ENCODE measurements at places on chromosomes 5 and 9.
A peak's percentile ranks its signal among the peaks of the same experiment; 100 is the strongest.

- no peak for DNase-seq
These were observed 217.5 kb downstream of the DENND1A start for GRCh38 chr9:123712399-123712798.

- DNase-seq, result no peak
These were observed 38.9 kb downstream of the NTRK2 start for GRCh38 chr9:84708400-84708799.

GRCh38 chr5:67094476-67095300, 101.9 kb downstream of the CD180 start:
- no peak for DNase-seq

GRCh38 chr9:85244856-85245255, 496.9 kb downstream of the AGTPBP1 start:
- no peak for DNase-seq

GRCh38 chr5:68344447-68345111, 129.0 kb downstream of the PIK3R1 start:
- no peak for DNase-seq

DNA sequence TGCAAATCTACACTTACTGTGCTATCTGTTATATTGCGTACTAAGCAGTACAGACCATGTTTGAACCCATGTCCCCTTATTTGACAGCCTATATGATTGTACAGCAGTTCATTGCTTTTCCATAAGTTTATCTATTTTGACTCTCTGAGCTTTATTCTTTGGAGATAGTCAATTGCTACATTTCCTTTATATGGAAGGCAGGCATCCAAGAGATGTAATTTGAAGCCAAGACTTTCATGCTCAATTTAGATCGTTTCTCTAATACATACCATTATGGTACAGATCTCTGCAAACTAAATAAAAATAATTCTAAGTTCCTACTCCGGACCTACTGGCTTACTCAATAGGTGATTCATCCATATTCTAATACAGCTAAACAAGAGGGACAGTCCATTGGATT, 424.8 kb downstream of the TMEM38B start:
- no peak for DNase-seq

- DNase-seq, result no peak
These were observed 163.4 kb upstream of the PUM3 start for GRCh38 chr9:3007326-3007725.

DNA sequence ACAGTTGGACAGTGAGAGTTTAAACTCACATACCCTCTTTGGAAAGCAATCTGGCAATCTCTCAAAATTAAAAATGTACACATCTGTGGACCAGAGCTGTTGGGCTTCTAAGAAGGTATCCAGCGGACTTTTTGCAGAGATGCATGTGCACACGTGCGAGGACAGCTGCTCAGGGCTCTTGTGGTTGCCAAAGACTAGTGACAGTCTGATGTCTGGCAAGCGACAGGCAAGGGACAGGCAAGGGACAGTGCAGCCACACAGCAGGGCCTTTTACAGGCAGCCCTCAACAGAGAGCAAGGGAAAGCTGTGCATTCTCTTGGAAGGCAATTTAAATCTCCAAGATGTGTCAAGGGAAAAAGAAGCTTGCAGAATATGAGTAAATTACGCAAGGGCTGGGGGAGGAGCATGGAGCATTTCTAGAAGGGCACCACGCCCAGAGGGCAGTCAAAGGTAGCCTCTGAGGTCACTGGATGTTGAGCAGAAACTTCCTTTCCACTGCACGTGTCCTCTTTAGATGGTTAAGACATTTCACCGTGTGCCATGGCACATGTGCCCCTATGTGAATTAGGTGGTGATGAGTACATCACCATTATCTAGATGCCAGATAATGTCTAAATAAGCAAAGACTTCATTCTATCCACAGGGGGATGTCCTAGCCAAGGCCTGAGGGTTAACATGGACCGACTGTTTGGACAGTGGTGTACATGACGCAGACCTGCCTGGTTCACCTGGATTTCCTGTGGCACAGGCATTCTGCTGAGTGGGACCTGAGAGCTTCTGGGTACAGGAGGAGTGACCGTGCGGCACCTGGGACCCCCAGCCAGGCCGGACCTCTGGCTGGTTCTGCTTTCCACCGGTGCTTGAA, 9.1 kb downstream of the GFPT2 start:
- peak; percentile 46 for DNase-seq

- DNase-seq, result no peak
These were observed 193.2 kb downstream of the MAPKAP1 start for GRCh38 chr9:125513668-125514413.

DNA sequence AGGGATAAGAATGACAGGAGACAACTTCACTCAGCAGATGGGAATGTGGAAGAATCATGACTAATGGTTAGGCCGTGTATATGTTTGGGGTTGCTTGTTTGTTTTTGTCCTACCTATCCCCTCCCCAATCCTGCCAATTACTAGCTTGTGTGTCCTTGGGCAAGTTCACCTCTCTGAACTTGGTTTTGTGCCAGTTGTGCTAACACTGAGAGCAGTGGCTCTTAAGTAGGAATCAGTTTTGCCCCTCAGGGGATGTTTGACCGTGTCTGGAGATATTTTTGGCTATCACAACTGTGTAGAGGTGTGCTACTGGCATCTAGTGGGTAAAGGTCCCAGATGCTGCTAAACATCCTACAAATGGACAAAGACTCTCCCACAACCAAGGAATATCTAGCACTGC, 287.0 kb downstream of the DMRT2 start:
- DNase-seq, result no peak

GRCh38 chr5:168163966-168164365, 127.5 kb upstream of the WWC1 start:
- no peak for DNase-seq

DNA sequence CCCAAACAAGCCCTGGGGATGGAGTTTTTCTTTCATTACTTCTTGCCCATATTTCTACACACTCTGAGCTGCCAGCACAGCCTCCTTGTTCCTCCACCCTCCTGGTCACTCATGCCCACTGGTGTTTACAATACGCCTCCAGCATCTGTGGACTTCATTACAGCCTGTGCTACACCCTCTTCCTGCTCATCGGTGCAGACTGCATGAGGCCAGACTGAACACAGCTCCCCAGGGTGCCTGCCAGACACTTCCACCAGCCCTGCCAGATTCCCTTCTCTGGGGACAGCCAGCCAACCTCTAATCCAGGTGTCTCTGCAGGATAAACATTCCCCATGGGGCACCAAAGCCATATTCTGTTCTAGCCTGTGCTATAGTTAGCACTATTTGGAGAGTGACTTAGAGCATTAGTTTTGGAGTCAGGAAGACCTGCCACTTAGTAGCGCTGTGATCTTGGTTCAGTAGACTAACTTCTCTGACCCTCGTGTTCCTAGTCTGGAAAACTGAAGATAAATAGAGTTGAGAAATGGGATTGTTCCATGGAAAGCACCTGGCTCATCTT, 163.8 kb upstream of the KLF4 start:
- DNase-seq, result no peak

DNA sequence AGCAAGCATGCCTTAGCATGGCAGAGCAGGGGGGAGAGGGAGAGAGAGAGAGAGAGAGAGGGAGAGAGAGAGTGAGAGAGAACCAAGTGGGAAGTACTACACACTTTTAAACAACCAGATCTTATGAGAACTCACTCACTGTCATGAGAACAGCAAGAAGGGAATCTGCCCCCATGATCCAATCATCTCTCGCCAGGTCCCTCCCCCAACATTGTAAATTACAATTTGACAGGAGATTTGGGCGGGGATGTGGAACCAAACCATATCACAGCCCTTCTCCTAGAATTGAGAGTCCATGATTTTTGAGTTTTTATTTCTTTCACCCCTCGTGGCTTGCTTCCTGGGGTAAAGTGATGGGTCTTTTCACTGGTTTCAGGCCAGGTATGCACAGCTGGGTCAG, 98.8 kb downstream of the DOCK2 start:
- DNase-seq, result no peak

DNA sequence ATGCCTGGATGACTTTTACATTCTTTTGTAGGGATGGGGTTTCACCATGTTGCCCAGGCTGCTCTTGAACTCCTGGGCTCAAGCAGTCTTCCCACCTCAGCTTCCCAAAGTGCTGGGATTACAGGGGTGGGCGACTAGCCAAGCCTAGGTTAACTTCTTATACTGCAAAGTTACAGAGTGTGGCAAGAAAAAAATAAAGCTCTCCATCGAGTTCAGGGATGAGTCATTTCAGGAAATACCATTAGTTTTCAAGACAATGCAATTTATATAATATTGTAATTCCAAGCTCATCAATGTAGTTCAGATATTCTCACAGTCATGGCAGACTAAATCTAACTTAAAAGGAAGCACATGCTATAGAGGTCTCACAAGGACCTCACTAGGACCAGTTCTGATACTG, 11.5 kb upstream of the ABO start:
- no peak for DNase-seq

- no peak for DNase-seq
These were observed 13.7 kb upstream of the ROR2 start for GRCh38 chr9:91963711-91964240.

Measured in HAP-1 (cell line).